IPS DF 6.9 (cell line): ENCODE measurements at places on chromosomes 6 and 20.

DNA sequence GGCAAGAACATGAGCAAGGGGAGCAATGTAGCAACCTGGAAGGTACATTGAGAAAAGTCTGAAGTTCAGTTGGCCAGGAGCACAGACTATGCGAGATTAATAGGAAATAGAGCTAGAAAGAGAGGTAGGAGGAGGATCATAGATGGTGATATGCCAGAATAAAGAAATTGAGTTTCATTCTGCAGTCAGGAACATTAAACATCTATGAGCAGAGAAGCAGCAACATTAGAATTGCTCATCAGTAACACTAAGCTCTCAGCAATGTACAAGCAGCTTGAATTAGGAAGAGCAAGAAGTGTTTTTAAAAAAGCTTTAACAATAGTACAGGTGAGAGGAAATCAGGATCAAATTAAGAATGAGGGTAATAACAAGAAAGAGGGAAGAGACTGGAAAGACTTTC is 467.9 kb downstream of the PHF3 start:
- no peak overlapping the region for H3K27ac ChIP-seq
- no peaks in the 10 kb centered on the region for H3K36me3 ChIP-seq

- no peak overlapping the region for H3K4me3 ChIP-seq
- DNase-seq, result peak; percentile 73
- H3K27ac ChIP-seq, result no peak overlapping the region
- peaks cover 26% of the 10 kb centered on the region for H3K27me3 ChIP-seq
- H3K36me3 ChIP-seq, result no peaks in the 10 kb centered on the region
These were observed 4.8 kb upstream of the TRIM40 start for GRCh38 chr6:30130887-30131862.

DNA sequence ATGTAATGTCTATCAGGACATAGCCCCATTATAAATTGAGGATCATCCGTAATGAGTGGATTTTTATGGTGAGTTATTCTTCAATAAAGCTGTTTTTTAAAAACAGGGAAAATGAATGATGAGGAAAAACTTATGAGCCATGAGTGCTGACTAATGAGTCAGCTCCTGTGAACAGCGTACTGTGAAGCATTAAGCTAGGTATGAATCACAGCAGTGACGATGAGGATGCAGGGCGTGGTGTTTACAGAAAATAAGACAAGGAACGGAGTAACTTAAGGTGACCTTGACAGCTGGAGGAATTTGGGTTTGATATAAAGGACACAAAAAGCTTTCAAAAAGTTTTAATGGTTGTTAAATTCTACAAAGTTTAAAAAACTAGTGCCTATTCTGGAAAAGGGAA is 96.3 kb downstream of the FOXF2 start:
- H3K27ac ChIP-seq, result no peak overlapping the region
- H3K36me3 ChIP-seq, result no peaks in the 10 kb centered on the region
- no peak for DNase-seq
- 0 out of 2 replicates have a peak, but pooled peaks cover 1% of the 10 kb centered on the region for H3K4me1 ChIP-seq
- no peaks in the 10 kb centered on the region for H3K27me3 ChIP-seq
- no peak overlapping the region for H3K4me3 ChIP-seq

GRCh38 chr20:39676241-39676640 is 714.1 kb downstream of the DHX35 start:
- H3K4me1 ChIP-seq, result no peaks in the 10 kb centered on the region
- no peaks in the 10 kb centered on the region for H3K27me3 ChIP-seq
- H3K27ac ChIP-seq, result no peak overlapping the region
- no peak overlapping the region for H3K4me3 ChIP-seq

DNA sequence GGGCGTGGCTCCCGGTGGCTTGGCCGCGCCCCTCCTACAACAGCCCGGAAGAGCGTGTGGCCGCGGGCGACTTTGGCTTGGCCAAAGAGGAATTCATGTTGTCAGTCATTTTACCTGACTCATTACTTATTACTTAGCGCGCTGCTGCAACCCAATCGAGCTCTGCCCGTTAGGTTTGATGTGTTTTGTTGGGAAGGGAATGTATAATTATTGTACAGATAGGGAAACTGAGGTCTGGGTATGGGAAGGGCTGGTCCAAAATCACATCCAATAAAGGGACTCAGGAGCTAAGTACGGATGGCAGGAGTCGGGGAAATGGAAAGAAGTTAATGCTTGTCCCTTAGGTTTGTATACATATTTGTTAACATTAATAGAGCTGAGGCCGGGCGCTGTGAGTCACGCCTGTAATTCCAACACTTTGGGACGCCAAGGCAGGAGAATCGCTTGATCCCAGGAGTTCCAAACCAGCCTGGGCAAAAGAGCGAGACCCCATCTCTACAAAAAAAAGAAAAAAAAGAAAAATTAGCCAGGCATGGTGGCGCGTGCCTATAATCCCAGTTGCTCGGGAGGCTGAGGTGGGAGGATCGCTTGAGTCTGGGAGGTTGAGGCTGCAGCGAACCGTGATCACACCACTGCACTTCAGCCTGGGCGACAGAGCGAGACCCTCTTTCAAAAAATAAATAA is 639 bp upstream of the ZNF335 start:
- DNase-seq, result no peak
- no peaks in the 10 kb centered on the region for H3K27me3 ChIP-seq
- H3K4me1 ChIP-seq, result no peaks in the 10 kb centered on the region; the same call in none of the 2 replicates
- peaks cover 8% of the 10 kb centered on the region for H3K36me3 ChIP-seq
- no peak overlapping the region for H3K27ac ChIP-seq

- H3K4me3 ChIP-seq, result no peak overlapping the region
- H3K27me3 ChIP-seq, result no peaks in the 10 kb centered on the region
- H3K4me1 ChIP-seq, result no peaks in the 10 kb centered on the region
- DNase-seq, result no peak
- no peak overlapping the region for H3K27ac ChIP-seq
These were observed 8.4 kb downstream of the SUN5 start for GRCh38 chr20:32995802-32996201.

- no peak overlapping the region for H3K27ac ChIP-seq
- H3K4me3 ChIP-seq, result no peak overlapping the region
- no peaks in the 10 kb centered on the region for H3K36me3 ChIP-seq
- no peak for DNase-seq
- H3K4me1 ChIP-seq, result no peaks in the 10 kb centered on the region
- no peaks in the 10 kb centered on the region for H3K27me3 ChIP-seq
These were observed 78.2 kb upstream of the NXT1 start for GRCh38 chr20:23272176-23273029.

DNA sequence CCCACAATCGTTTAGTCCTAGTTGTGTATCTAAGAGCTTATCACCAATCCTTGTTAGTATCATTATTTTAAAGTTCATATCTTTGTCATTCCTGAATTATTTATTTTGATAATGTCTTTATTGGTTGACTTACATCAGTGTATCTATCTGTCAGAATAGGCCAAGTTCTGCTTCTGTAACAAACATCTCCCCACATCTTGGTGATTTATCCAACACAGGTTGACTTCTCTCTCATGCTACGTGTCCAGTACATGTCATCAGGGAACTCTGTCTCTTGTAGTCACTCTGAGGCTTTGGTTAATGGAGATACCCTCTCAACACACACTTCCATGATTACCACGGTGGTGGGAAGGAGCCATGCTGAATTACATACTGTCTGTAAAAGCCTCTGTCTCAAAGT is 38.4 kb downstream of the BANF2 start:
- no peaks in the 10 kb centered on the region for H3K36me3 ChIP-seq
- H3K4me3 ChIP-seq, result no peak overlapping the region
- DNase-seq, result no peak
- H3K27me3 ChIP-seq, result no peaks in the 10 kb centered on the region
- no peaks in the 10 kb centered on the region for H3K4me1 ChIP-seq

- H3K4me1 ChIP-seq, result peaks cover 1% of the 10 kb centered on the region; the same call in 1 of the 2 replicates
- no peaks in the 10 kb centered on the region; the same call in 1 of the 2 replicates for H3K36me3 ChIP-seq
- no peak for DNase-seq
- no peak overlapping the region for H3K27ac ChIP-seq
These were observed 915.0 kb downstream of the KIF16B start for GRCh38 chr20:15658295-15658694.

DNA sequence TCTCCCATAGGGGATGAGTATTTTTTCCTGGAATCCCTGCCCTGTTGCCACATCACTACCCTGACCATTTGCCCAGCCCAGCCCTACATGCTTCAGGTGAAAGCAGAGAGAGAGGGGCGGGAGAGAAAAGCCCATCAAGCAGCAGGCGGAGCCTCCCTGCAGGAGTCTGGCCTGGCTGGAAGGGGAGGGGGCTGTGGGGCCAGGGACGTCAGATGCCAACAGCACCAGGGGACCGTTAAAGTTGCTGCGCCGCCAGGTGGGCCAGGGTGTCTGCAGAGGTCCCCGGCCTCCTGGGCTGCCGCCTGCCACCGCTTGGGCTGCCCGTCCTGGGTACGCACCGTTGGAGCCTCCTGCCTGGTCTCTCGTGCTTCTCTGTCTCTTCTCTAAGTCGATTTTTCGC is 757 bp upstream of the R3HDML start:
- no peaks in the 10 kb centered on the region for H3K27me3 ChIP-seq
- no peak for DNase-seq
- H3K4me1 ChIP-seq, result 0 out of 2 replicates have a peak, but pooled peaks cover 1% of the 10 kb centered on the region

DNA sequence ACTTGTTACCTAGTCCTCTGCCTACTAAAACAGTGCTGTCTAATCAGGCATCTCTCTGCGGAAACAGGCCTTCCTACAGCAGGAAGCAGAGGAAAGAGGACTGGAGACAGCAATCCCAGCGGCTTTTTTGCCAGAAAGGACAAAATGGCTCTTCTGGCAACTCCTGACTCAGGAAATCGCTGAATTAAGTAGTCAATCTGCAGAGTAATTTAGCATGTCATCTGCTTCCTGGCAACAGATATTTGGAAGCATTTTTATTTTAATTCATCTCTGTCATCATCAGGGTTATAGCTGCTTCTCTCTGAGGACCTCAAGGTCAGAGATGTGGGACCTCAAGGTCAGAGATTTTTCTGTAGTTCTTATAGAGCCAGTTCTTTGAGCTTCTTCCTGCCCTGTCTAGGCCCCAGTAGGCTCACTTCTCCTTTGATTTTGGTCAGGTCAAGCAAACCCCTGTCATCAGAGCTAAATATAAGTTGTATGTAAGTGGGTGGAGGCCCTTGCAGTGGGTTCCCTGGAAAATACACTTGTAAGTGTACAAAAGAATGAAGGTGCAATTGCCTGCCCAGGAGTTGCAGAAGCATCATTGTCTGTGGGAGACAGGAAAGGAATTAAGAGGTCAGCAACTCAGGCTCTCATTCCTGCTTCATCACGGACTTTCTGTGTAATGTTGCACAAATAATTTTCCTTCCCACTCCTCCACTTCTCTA is 229.4 kb downstream of the ALDH8A1 start:
- no peak for DNase-seq
- no peaks in the 10 kb centered on the region for H3K27me3 ChIP-seq
- H3K4me1 ChIP-seq, result no peaks in the 10 kb centered on the region
- no peaks in the 10 kb centered on the region for H3K36me3 ChIP-seq

DNA sequence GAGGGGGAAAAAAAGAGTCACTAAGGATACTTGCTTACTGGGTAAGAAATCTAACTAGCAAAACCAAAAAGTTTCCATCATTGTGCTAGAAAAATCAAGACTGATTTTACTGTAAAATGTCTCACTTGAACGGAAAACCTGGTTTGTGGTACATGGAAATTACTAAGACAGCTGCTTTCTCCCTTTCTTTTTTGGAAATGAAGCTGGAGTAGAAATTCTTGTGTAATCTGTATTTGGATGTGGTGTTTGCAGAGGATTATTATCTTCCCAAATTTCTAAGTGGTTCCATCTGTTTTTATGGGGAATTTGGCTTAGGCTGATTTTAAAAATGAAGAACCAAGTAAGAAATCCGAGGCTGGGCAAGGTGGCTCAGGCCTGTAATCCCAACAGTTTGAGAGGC is 20.4 kb downstream of the EPB41L2 start:
- H3K36me3 ChIP-seq, result no peaks in the 10 kb centered on the region
- no peak overlapping the region for H3K4me3 ChIP-seq
- H3K4me1 ChIP-seq, result no peaks in the 10 kb centered on the region
- H3K27ac ChIP-seq, result no peak overlapping the region

GRCh38 chr6:108734271-108734922 is 113.8 kb upstream of the ARMC2 start:
- H3K4me3 ChIP-seq, result no peak overlapping the region
- no peak for DNase-seq
- no peaks in the 10 kb centered on the region for H3K36me3 ChIP-seq
- H3K4me1 ChIP-seq, result peaks cover 8% of the 10 kb centered on the region
- no peaks in the 10 kb centered on the region; the same call in 1 of the 2 replicates for H3K27me3 ChIP-seq

GRCh38 chr6:162140251-162140852 is 587.2 kb downstream of the PRKN start:
- H3K4me1 ChIP-seq, result no peaks in the 10 kb centered on the region
- H3K27me3 ChIP-seq, result no peaks in the 10 kb centered on the region
- no peaks in the 10 kb centered on the region for H3K36me3 ChIP-seq
- H3K4me3 ChIP-seq, result no peak overlapping the region
- DNase-seq, result no peak
- H3K27ac ChIP-seq, result no peak overlapping the region

DNA sequence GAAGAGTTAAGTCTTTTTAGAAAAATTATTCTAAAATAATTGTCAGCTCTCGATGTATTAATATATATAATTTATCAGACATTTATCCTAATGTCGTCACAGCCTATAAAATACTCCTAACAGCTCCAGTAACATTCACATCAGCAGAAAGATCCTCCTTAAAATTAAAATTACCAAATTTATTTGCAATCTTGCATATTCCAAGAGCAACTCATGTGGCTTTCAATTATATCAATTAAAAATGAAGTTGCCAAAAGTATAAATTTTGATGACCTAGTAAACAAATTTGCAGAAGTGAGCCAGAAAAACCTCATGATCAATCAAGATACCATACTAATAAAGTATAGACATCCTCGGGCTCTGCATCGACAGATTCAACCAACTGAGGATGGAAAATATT is 60.2 kb downstream of the IL20RA start:
- no peak for DNase-seq
- H3K4me1 ChIP-seq, result 0 out of 2 replicates have a peak, but pooled peaks cover 3% of the 10 kb centered on the region
- H3K36me3 ChIP-seq, result no peaks in the 10 kb centered on the region
- H3K27me3 ChIP-seq, result no peaks in the 10 kb centered on the region
- no peak overlapping the region for H3K27ac ChIP-seq

- no peaks in the 10 kb centered on the region for H3K4me1 ChIP-seq
- H3K36me3 ChIP-seq, result no peaks in the 10 kb centered on the region
- H3K27ac ChIP-seq, result no peak overlapping the region
- no peak for DNase-seq
- no peaks in the 10 kb centered on the region for H3K27me3 ChIP-seq
- no peak overlapping the region for H3K4me3 ChIP-seq
These were observed 13.6 kb downstream of the TXLNB start for GRCh38 chr6:139278190-139278589.

- DNase-seq, result peak; percentile 60
- H3K4me3 ChIP-seq, result peak overlapping the region; percentile 8; the same call in 1 of the 2 replicates
- H3K27ac ChIP-seq, result no peak overlapping the region
- no peaks in the 10 kb centered on the region for H3K27me3 ChIP-seq
- H3K36me3 ChIP-seq, result no peaks in the 10 kb centered on the region
- H3K4me1 ChIP-seq, result no peaks in the 10 kb centered on the region
These were observed 144.5 kb downstream of the LPA start for GRCh38 chr6:160519603-160520042.

DNA sequence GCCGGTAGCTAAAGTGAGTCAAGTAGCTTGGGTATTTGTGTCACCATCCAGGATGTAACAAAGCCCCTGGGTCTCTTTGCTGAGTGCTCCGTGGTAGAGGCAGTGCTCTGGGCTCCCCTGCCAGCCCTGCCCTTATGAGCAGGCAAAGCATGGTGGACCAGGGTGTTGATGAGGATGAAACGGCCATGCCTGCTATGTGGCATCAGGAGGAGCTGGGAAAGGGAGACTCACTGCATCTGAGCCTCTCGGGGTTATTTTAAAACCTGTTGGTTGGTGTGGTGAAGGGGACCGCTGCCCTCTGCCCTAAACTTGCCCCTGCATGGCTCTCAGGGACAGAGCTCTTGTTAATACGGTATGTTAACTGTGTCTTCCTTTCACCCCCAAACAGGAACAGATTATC is 143.1 kb downstream of the DTNBP1 start:
- H3K36me3 ChIP-seq, result peaks cover 40% of the 10 kb centered on the region
- no peak overlapping the region for H3K27ac ChIP-seq
- H3K27me3 ChIP-seq, result no peaks in the 10 kb centered on the region
- no peaks in the 10 kb centered on the region for H3K4me1 ChIP-seq

- H3K27me3 ChIP-seq, result no peaks in the 10 kb centered on the region
- DNase-seq, result no peak
- no peak overlapping the region for H3K4me3 ChIP-seq
These were observed 568.0 kb downstream of the KIF16B start for GRCh38 chr20:16005021-16005914.
